Bladder microvascular endothelial cell (primary cell): ENCODE measurements at places on chromosomes 2 and 18. TPM values are rescaled to one million over a fixed set of nuclear protein-coding genes. Genes with fewer than 3 reads are reported as not detected.

Gene FANCL
- total RNA-seq, result 13.3 and 26.9 TPM in 2 replicates

Gene LINC00305
- not detected in 2 replicates for total RNA-seq

Gene MAB21L4
- not detected in 2 replicates for total RNA-seq

Gene SDC1
- 0.65 and 1.4 TPM in 2 replicates for total RNA-seq

Gene CFC1
- not detected in 2 replicates for total RNA-seq

Gene MRO
- 0.16 TPM in 1 of 2 replicates, not detected in the other for total RNA-seq

Gene RAX
- total RNA-seq, result not detected in 2 replicates
